G401 (cell line): ENCODE measurements at places on chromosomes 1 and 21.

- DNase-seq, result no peak
These were observed 98.4 kb downstream of the DNM3 start for GRCh38 chr1:171939740-171940139.

GRCh38 chr1:106515375-106515774, 541.1 kb upstream of the PRMT6 start:
- no peak for DNase-seq

DNA sequence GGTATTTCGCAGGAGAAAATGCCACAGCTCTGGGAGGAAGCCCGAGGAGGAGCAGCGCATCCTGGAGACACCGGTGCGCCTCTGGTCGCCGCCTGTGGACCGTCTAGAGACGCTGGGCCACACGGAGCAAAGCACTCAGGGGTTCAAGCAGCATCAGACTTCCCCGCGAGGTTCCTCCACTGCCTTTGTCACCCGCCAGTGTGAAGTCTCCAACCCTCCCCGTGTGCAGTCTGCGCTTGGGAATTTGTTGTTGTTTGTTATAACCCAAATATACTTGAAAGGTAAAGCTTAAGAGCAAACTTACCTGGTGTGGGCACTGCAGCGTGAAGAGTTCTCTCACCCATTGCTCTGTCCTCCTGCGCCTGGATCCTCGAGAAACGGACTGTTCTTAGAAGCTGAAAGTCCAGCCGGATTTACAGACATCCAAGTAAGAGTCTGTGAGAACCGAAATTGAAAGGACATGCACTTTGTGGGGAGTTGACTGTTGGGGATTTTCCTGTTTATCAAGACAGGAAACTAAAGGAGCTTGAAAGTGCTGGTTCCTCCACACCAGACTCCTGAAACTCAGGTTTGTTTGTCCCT, at the start of gene GBP4:
Gene GBP4, minus strand, starts transcription at position 452 of the 582 bp plus-strand sequence. Its CDS starts 108 bp downstream, at position 344.
- DNase-seq, result peak; percentile 1

DNA sequence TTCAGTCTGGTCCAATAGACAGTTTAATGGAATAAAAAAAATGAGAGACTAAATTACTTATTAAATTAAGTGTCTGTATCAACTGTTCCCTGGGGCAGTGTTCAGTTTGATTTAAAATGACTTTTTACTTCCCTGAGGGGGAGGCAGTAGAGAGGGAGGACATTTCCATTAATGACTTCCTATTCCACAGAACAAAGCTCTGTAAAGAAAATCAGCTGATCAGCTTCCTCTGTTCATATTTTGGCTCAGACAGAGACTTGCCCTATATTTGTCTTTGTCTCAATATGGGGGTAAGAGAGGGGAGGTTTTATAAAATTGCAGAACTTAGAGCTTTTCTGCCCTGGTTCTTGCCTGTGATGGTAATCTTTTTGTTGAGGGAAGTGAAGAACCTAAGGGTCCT, 8.4 kb downstream of the CFAP126 start:
- no peak for DNase-seq

DNA sequence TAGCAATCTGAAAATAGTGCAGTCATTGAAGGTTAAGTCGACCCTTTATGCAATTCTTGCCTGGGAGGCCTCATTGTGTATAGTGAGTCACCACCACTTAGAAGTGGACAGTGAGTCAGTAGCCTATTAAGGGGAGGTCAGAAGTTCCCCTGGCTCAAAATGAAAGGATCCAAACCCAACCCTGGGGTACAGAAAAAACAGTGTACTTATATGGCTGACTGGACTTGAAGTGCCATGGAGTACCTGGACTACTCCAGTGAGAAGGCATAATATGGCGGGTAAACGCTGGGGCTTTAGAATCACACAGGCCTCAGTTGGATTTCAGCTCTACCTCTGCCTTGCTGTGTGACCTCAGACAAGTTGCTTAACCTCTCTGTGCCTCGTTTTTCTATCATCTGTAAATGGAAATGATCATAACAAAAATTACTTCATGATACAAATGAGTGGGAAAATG, 2.2 kb upstream of the BCL9 start:
- no peak for DNase-seq

GRCh38 chr1:57204942-57205787, 218.7 kb downstream of the DAB1 start:
- no peak for DNase-seq

DNA sequence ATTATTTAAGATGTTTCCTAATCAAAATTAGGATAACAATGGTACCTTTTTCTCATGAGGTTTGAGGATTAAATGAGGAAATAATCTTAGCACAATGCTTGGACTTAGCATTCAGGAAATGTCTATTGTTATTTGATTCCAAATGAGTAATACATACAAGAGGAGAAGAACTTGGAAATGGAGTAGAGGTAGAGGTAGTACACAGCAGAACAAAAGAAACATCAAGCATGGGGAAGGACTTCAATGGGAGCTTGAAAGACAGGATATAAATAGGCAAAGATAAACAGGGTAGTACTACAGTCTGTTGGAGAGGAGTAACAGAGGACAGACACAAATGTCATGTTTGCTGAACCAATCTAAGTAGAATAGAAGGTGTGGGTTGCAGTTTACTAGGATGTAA, 59.5 kb upstream of the RGS2 start:
- no peak for DNase-seq

DNA sequence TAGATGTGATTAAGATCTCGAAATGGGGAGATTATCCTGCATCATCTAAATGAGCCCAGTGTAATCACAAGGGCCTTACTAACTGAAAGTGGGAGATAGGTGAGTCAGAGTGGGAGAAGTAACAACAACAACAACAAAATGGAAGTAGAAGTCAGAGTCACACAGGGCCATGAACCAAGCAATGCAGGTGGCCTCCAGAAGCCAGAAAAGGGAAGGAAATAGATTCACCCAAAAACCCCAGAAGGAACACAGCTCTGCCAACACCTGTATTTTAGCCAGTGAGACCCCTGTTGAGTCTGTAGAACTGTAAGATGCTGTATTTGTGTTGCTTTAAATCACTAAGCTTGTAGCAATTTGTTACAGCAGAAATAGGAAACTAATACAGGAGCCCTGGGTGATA, 4.1 kb downstream of the TAGLN2 start:
- DNase-seq, result no peak

- DNase-seq, result no peak
These were observed 134.2 kb upstream of the TNFSF4 start for GRCh38 chr1:173341307-173341706.

- DNase-seq, result no peak
These were observed 16.5 kb downstream of the LHX9 start for GRCh38 chr1:197933647-197934046.

DNA sequence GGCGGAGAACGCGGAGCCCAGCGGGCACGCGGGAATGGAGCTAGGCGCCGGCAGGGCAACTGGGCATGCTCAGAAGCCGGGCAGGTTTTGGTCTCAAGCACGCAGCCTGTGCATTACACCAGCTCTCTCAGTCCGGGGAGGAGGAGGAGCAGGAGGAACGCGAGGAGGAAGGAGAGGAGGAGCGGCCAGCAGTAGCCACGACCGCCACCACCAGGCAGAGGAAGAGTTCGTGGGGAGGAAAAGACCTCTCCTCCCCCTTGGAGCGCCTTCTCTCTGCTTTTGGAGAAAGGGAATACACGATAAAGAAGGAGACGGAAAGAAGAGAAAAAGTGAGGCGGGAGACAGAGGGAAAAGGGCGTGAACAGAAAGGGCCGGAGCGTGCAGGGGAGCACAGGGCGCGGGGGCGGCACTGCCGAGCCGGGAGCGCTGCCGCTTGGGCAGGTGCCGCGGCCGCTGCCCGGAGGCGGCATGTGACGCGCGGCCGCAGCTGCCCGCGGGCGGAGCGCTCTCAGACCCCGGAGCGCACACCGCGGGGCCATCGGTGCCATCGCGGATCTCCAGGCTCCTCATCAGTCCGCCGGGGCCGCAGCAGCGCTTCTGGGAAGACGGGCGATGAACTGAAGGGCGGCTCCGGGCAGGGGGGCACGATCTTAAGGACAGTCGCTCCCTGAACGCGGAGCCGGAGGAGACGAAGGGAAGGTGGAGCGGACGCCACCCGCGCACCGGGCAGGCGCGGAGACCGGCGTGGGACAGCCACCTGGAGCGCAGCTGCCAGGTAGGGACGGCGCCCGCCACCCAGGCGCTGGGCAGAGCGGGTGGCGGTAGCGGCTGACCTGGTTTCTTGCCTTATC, at the start of gene CHRM3:
Gene CHRM3, plus strand, starts transcription at position 116 of the 851 bp plus-strand sequence. CDS start 520,884 bp downstream, outside the sequence.
- DNase-seq, result no peak

DNA sequence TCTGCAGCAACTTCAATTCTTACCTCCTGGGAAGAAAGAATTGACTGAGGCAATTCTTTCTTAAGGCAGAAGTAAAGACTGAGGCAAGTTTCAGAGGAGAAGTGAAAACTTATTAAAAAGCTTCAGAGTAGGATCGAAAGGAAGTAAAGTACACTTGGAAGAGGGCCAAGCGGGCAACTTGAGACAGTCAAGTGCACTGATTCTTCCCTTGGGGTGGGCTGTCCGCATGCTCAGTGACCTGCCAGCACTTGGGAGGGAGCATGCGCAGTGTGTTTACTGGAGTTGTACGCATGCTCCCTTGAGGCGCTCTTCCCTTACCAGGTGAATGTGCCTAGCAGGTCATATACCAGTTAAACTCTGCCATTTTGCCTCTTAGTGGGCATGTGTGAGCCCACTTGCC, 55.3 kb upstream of the NBPF3 start:
- no peak for DNase-seq

DNA sequence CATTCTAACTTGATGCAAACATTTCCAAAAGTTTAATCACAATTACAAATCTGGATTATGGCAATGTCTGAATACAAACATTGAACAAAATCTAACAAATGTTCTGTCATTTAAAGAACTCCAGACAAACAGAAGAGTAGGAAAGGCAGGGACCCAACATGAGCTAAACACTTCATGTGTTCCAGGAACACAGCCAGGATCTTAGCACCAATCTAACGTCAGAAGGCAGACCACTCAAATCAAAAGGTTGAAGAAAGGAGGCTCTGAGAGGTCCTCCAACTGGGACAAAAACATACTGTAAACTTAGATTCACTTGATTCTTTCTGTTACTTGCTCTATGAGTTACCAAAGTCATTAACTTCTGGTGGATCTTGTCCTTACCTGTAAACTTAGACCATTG, 374.0 kb downstream of the NEGR1 start:
- DNase-seq, result no peak

DNA sequence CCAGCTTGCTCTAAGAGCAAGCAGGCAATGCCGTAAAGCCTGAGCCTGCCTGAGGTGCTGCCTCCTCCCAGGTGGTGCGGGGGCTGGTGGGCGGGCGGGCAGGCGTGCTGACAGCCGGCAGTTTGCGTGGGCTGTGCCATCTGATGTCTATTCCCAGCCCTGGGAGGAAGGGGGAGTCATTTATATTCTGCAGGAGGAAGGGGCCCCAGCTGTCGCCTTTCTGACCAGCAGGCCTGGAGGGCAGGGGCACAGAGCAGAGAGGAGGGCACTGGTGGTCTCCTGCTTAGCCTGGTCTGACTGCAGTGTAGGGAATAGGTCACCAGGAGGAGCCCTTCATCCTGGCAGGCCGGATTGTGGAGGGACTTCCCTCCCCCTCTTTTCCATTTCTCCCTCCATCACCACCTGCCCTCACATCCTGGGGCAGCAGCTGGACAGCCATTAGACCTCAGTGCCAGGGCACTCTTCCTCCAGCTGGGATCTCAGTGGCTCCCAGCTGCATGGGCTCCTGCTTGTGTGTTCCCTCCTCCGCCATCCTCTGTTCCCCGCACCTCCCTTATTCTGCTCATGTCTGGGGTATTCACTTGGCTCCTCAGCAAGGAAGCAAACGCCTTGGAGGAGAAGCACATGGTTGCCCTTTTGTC, 4.4 kb downstream of the CYB561D1 start:
- DNase-seq, result peak; percentile 75

- DNase-seq, result no peak
These were observed at the start of gene COL9A2 for GRCh38 chr1:40316595-40317393. COL9A2 (minus strand) TSS chr1:40317286; CDS start chr1:40317197, 89 bp downstream.

GRCh38 chr1:204929487-204930154, 59.0 kb downstream of the NFASC start:
- peak; percentile 83 for DNase-seq

DNA sequence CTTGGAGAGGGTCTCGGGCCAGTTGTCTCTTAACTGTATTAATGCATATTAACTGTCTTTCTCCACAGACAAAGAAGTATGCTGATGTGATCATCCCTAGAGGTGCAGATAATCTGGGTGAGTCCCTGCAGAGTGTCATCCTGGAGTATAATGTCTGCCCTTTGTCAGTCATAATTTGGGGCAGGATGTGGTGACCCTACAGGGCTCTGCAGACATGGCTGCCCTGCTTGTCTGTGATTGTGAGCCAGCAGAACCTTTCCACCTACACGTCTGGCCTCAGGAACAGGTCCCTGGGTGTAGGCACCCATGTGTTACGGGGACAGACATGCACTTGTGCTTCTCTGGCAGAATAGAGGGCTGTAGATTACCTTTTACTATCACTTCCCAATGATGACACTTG, 78.4 kb downstream of the UCK2 start:
- DNase-seq, result no peak

DNA sequence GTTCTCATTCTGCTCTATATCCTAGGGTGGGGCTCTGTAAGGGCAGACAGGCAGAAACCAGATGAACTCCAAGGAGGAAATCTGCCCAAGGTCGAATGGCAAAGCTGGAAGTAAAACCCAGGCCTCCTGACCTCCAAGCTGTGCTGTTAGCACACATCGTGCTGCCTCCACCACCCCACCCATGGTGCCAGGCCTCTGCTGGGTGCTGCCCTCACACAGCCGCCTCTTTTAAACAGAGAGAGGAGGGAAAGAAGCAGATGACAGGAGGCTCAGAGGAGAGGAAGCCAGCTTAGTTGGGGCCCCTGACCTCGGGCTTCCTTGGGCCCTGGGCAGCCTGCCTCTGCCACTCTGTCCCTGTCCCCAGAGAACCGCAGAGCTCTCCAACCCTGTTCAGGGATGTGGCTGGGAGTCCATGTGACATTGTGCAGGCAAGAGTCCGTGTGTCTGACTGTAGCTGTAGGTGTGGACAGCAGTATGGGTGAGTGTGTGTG, 1.1 kb downstream of the SYNC start:
- DNase-seq, result no peak

DNA sequence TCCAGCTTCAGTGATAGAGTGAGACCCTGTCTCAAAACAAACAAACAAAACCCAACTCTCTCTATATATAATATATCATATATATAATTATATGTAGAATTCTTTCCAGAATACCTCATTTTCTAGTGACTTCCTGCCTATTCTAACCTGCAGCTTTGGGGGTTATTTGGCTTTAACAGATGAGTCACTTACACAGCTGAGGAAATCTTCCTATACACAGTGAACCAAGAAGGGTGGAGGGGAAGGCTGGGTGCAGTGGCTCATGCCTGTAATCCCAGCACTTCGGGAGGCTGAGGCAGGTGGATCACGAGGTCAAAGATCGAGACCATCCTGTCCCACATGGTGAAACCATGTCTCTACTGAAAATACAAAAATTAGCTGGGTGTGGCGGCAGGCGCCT, 9.2 kb downstream of the RAB29 start:
- no peak for DNase-seq

DNA sequence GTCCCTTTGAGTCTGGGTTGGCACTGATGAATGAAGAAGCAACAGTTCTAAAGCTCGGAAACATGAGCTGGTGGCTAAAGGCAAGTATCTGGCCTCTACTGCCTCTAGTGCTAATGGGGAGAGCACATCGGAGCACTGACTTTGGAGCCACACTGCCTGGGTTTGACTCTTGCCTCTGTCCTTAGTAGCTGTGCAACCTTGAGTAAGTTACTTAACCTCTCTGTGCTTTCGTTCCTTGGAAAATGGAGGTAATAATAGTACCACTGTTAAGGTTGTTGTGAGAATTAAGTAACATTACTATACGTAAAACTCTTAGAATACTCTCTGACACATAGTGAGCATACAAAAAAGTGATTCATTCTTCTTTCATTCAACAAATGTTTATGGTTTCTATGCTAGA, 211.2 kb downstream of the ATG4C start:
- no peak for DNase-seq

- DNase-seq, result no peak
These were observed 82.5 kb upstream of the MAP1LC3C start for GRCh38 chr1:242081446-242081845.
